ENCODE measurements at places on chromosomes 13 and 19.

GRCh38 chr19:52536448-52536800 is 9.0 kb downstream of the ZNF808 start:
- peak; percentile 39 for ATAC-seq

DNA sequence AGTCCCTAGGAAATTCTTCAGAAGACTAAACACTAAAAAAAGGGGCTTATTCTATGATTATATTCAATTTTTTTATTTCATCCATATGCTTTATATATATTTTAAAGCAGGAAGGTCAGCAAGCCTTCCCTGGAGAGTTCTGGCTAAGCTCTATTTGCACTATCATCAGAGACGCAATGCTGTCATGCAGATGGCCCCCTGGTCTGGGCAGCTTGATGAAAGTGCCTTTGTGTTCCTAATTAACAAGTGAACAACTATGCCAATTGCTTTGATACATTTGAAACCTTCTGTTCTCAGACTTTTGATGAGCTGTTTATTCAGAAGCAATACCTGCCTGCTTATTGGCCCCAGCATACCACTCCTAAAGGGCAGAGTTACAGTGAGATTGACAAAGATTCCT is 1344.6 kb downstream of the OLFM4 start:
- ATAC-seq, result no peak

DNA sequence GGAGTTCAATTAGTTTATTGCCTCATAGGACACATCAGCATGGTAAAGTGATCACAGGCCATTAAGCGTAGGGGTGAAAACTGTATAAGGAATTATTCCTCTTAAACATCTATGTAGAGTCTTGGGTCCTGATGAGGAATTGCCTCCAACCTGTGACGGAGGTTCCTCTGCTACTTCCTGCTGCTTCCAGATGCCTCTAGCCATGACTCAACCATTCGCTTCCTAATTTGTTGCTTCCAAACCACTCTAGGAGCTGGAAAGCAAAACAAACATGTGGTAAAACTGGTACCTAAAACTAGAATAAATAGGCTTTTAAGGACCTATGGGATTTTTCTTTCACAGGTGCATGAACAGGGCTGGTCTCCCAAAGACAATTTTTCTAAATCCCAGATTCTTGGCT is 253.8 kb downstream of the KLF12 start:
- ATAC-seq, result no peak

GRCh38 chr13:39269411-39269810 is 231.2 kb downstream of the NHLRC3 start:
- ATAC-seq, result no peak

- ATAC-seq, result no peak
Measured at GRCh38 chr19:40054632-40055031, 1.4 kb downstream of the ZNF780B start.
